Ovary (tissue), 10 donors: ENCODE measurements at places on chromosomes 4 and X. TPM values are rescaled to one million over a fixed set of nuclear protein-coding genes. Genes with fewer than 3 reads are reported as not detected.

Gene TLR1
- 19.0 TPM for total RNA-seq

Gene LRBA
- 32.9 TPM for total RNA-seq

Gene NPY2R
- total RNA-seq = 0.34 TPM

Gene PDCL2
- total RNA-seq = not detected

Gene POF1B
- total RNA-seq = 0.18 TPM

Gene CNGA2
- not detected for total RNA-seq

Gene AFF2
- 12.3 TPM for total RNA-seq

Gene EDA
- total RNA-seq = 8.5 TPM

Gene ESX1
- total RNA-seq = not detected

- no peak for DNase-seq
- H3K27me3 ChIP-seq = no peaks in the 10 kb centered on the region
- no peak overlapping the region for H3K27ac ChIP-seq
- no peaks in the 10 kb centered on the region for H3K4me1 ChIP-seq
- no peak overlapping the region for H3K4me3 ChIP-seq
Measured at GRCh38 chrX:31337332-31337731, 265.5 kb upstream of the FTHL17 start.

- no peak overlapping the region for H3K27ac ChIP-seq
- H3K4me3 ChIP-seq = no peak overlapping the region
- H3K36me3 ChIP-seq = no peaks in the 10 kb centered on the region
- H3K4me1 ChIP-seq = no peaks in the 10 kb centered on the region
Measured at GRCh38 chrX:133913658-133914388, 71.6 kb downstream of the GPC3 start.

- no peak overlapping the region for H3K27ac ChIP-seq
- no peaks in the 10 kb centered on the region for H3K27me3 ChIP-seq
- H3K4me1 ChIP-seq = no peaks in the 10 kb centered on the region
Measured at GRCh38 chr4:144267084-144267483, 126.6 kb upstream of the GYPA start.

GRCh38 chr4:168685136-168685809 is 188.4 kb downstream of the PALLD start:
- no peak overlapping the region for H3K27ac ChIP-seq
- H3K36me3 ChIP-seq = no peaks in the 10 kb centered on the region
- H3K4me1 ChIP-seq = no peaks in the 10 kb centered on the region
- DNase-seq = no peak
- no peak overlapping the region for H3K4me3 ChIP-seq

DNA sequence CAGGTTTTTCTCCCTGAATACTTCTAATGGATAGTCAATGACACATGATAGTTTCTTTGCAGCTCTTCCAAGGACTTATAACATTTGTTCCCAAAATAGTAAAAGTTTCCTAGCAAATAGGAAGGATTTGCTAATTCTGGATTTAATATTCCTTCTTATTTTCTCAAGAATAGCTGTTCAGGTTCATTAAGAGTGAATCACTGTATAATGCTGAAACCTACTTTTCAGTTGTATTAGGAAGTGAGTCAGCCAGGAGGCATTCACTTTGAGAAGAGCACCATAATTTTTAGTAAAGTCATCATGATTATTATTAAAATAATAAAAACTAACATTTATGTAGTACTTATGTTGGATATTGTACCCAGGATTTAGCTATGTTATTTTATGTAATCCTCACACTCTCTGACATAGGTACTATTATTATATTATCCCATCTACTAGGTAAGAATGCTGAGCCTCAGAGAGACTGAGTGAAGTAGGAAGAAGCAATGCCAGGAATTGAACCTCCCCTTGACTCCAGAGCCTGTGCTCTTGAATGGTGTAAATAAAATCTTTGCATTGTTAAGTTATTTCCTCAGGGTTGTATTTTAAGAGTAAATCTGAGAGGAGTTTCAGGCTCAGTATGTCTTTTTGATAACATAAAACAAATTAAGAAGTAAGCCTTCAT is 114.8 kb downstream of the REELD1 start:
- H3K4me3 ChIP-seq = no peak overlapping the region
- no peaks in the 10 kb centered on the region for H3K27me3 ChIP-seq
- H3K36me3 ChIP-seq = no peaks in the 10 kb centered on the region
- no peak for DNase-seq
- no peaks in the 10 kb centered on the region for H3K4me1 ChIP-seq

DNA sequence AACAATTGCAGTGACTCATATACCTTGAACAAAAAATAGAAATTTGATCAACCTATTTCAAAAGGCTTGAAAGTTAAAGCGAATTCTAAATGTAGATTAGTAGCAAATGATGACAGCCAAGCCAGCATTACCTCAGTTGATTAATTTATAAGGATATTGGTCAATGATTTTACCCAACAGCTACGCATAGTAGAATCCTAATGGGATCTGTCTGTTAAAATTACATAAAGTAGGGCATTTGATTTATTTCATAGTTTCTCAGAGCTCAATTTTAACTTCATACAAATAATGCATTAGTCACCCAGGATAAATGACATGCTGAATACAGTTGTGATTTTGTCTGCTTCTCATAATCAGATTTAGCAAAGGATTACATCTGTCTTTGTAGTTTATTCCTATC is 12.0 kb downstream of the AFF2 start:
- no peaks in the 10 kb centered on the region for H3K36me3 ChIP-seq
- no peak overlapping the region for H3K27ac ChIP-seq
- no peak for DNase-seq

DNA sequence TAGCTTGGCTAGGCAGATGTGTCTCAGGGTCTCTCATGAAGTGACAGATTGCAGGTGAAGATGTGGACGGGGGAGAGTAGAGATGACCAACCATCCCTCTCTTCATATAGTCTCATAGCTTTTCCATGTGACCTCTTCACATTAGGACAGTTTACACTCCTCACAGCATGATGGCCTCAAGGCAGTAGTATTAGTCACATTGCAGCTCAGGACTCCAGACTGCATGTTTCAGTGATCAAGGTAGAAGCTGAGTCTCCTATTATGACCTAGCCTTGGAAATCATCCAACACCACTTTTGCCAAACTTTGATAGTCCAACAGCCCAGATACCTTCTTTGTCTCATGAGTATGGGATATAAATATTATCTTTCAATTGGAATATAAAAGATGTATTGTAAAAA is 147.7 kb downstream of the GASK1B start:
- H3K27me3 ChIP-seq = no peaks in the 10 kb centered on the region
- H3K27ac ChIP-seq = no peak overlapping the region
- no peak for DNase-seq

DNA sequence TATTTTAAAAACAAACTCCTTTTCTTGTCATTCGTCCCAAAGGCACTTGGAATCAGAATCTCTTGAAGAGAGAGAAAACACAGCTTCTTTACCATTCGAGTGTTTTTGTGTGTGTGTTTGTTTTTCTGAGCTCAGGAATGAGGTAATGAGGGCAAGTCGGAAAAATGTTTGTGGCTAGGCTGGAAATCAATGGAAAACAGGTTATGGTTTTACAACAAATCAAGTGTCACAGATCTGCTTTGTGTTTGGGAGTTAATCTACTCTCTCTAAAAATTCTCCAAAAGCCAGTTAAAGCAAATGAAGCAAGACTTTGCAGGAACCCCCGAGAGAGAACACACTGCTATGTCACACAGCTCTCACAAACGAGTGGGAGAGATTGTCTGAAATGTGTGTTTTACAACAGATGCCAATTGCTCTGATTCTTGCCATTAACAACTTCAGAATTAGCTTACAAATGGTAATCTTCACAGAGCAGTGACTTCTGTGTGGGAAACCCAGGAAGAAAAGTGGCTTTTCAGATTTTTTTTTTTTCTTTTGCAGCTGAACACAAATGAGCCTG is 264.1 kb downstream of the CBLL2 start:
- no peaks in the 10 kb centered on the region for H3K4me1 ChIP-seq
- no peak overlapping the region for H3K4me3 ChIP-seq
- no peak for DNase-seq
- H3K36me3 ChIP-seq = no peaks in the 10 kb centered on the region
- no peak overlapping the region for H3K27ac ChIP-seq

- no peaks in the 10 kb centered on the region for H3K36me3 ChIP-seq
- H3K4me3 ChIP-seq = no peak overlapping the region
- H3K27ac ChIP-seq = no peak overlapping the region
- H3K4me1 ChIP-seq = no peaks in the 10 kb centered on the region
- DNase-seq = no peak
- H3K27me3 ChIP-seq = no peaks in the 10 kb centered on the region
Measured at GRCh38 chrX:72084114-72084513, 47.6 kb downstream of the RTL5 start.

GRCh38 chr4:148288448-148288847 is 153.8 kb downstream of the NR3C2 start:
- peaks cover 7% of the 10 kb centered on the region for H3K4me1 ChIP-seq
- no peak overlapping the region for H3K27ac ChIP-seq
- H3K4me3 ChIP-seq = no peak overlapping the region
- no peak for DNase-seq

DNA sequence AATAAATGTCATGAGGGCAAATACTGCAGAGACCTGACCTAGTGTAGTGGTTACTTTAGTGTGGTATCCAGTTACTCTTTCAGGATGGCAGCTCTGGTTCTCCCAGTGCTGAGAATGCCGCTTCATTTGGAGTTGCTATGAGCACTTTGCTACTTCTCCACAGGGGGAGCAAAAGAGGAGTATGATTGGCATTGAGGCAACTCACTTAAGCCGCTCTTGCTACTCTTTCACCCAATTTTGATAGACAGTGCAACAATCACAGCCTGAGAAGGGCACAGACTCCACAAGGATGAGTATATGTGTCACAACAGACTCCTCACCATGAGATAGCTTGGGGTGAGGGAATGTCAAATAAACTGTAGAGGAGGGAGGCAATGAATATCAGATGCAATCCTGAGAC is 81.2 kb downstream of the NPY1R start:
- H3K27ac ChIP-seq = no peak overlapping the region
- DNase-seq = no peak
- H3K27me3 ChIP-seq = no peaks in the 10 kb centered on the region
- H3K4me1 ChIP-seq = no peaks in the 10 kb centered on the region

DNA sequence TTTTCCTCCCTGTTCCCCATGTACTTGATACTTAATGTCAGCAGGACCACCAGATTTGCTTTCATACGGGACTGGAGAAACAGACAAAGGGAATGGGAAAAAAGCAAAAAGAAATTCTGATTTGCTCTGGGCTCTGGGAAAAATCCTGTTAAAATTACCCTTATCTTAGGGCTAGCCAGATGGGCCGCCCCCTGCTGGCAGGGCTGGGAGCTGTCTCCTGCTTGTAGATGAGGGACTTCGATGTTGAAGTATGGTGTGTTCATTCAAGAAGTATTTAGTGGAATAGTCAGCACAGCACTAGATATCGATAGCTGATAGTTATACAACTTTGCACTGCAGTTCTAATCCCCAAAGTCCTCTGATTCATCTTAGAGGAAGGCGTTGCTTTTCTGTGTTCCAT is 45.8 kb downstream of the BCORL1 start:
- no peak for DNase-seq
- H3K4me3 ChIP-seq = no peak overlapping the region
- H3K4me1 ChIP-seq = peaks cover 1% of the 10 kb centered on the region
- no peaks in the 10 kb centered on the region for H3K36me3 ChIP-seq
- H3K27me3 ChIP-seq = no peaks in the 10 kb centered on the region

DNA sequence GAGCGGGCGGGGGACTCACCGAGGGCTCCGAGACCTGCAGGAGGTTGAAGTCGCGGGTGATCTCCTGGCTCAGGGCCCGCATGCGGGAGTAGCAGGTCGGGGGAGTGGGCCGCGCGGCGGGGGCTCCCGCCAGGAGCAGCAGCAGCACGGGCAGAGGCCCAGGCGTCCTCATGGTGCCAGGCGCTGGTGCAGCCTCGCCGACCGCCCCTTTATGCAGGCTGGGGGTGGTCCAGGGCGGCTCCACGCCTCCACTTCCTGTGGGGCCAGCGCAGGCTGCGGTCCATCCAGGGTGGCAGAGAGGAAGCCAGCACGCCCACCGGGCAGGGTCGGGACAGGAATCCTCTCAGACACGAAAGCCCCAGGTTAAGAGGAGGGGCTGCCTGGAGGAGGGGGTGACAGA is at the start of gene CYTL1:
CYTL1 (minus strand) TSS at position 185 of the 400 bp plus-strand sequence; CDS start at position 172, 13 bp downstream.
- DNase-seq = peak; percentile 43
- no peak within 1 kb of the TSS for H3K4me3 ChIP-seq
- no peak within 1 kb of the TSS for H3K27ac ChIP-seq
- H3K36me3 ChIP-seq = no peaks in the 10 kb centered on the region
- H3K4me1 ChIP-seq = peaks cover 5% of the 10 kb centered on the region
- H3K27me3 ChIP-seq = no peaks in the 10 kb centered on the region

GRCh38 chr4:123632693-123633030 is 236.1 kb downstream of the SPRY1 start:
- no peaks in the 10 kb centered on the region for H3K27me3 ChIP-seq
- H3K27ac ChIP-seq = no peak overlapping the region
- H3K4me3 ChIP-seq = no peak overlapping the region
- H3K36me3 ChIP-seq = no peaks in the 10 kb centered on the region

DNA sequence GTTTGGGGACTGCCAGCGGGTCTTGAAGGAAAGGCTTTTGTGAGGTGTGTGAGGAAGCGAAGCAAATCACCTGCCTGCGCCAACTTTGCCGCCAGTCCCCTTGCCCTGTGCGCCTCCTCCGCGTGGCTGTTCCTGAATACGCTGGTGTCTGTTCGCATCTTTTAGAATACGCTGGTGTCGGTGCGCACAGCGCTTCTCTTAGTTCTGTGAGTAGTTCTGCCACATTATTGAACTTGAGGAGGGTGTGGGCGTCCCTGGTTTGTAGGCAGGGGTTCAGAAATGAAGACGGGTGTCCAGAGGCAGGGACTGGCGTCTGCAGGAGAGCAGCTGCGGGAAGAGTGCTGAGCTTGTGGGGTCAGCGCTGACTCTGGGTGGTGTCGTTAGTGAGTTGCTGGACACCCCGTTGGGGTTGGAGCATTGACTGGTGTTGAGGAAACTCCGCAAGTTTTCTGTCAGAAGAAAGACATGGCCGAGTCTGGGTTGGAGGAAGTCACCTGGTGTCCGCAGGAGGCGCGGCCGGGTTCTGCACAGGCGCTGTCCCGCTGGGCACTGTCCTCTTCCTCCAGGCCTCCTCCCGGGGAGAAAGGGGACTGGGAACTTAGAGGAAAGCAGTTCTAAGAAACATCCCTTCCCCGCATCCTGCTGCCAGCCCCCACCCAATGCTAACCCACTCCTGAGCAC is 930 bp downstream of the ZNF718 start:
- no peaks in the 10 kb centered on the region for H3K27me3 ChIP-seq
- peak overlapping the region; percentile 75 for H3K27ac ChIP-seq
- peak overlapping the region; percentile 82 for H3K4me3 ChIP-seq
- peaks cover 9% of the 10 kb centered on the region for H3K4me1 ChIP-seq
- peak; percentile 32 for DNase-seq
- no peaks in the 10 kb centered on the region for H3K36me3 ChIP-seq

GRCh38 chr4:113181289-113182007 is 132.0 kb downstream of the ANK2 start:
- peak overlapping the region; percentile 27 for H3K27ac ChIP-seq
- peaks cover 11% of the 10 kb centered on the region for H3K4me1 ChIP-seq
- no peak for DNase-seq

- H3K27me3 ChIP-seq = no peaks in the 10 kb centered on the region
- H3K4me3 ChIP-seq = no peak overlapping the region
- H3K27ac ChIP-seq = no peak overlapping the region
- no peak for DNase-seq
- H3K36me3 ChIP-seq = no peaks in the 10 kb centered on the region
Measured at GRCh38 chr4:85953651-85954018, 406.2 kb downstream of the MAPK10 start.
